ENCODE measurements at places on chromosomes 12 and 14.

GRCh38 chr12:26723379-26724308, 109.3 kb downstream of the ITPR2 start:
- DNase-seq: no peak

DNA sequence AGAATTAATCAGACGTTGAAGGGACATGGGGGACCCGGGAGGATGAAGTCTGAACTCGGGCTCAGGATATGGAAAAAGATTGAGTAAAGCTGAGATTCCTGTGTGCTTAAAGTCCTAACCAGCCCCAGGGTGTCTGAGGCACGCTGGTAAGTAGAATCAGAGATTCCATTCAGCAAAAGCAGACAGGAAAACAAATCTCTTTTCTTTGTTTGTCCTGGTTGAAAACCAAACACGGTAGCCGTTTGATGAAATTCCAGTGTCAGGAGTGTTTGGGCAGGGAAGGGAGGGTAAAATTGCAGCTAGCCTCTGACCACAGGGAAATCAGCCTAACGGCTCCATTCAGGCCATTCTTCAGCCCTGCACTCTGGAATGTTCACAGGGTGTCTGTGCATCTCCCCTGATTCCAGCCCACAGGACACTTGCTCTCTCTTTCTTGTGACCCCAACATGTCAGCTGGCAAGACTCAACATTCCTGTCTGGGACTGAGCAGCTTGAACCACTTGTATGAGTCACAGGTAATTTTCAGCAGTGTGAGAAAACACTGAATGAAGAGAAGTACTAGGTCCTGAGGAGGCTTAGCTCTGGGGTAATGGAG, 31.0 kb downstream of the NINJ2 start:
- DNase-seq: no peak

GRCh38 chr12:57389033-57389432, 41.8 kb downstream of the R3HDM2 start:
- no peak for DNase-seq

DNA sequence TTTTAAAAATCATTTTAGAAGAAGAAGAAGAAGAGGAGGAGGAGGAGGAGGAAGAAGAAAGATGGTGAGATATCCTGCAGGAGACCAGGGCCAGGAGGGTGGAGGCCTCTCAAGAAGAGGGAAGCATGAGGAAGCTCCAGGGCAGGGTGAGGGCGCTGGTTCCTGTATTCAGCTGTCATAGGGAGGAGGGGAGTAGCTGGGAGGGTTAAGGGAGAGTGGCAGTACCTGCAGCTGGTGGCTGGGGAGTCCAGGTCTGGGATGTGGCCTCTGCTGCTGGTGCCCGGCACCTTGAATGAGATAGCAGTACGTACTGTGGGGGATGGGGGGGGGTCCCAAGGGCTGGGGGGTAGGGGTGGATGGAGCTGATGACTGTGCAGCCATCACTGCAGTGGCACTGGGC, 9.8 kb downstream of the RBP5 start:
- no peak for DNase-seq

- DNase-seq: peak; percentile 53
Observed at GRCh38 chr14:98984719-98985041, 287.3 kb downstream of the BCL11B start.

- no peak for DNase-seq
Observed at GRCh38 chr14:102058146-102058545, 28.7 kb downstream of the HSP90AA1 start.

GRCh38 chr12:94244165-94245133, 96.1 kb downstream of the PLXNC1 start:
- no peak for DNase-seq

- DNase-seq: no peak
Observed at GRCh38 chr14:21108791-21109190, 7.9 kb downstream of the TMEM253 start.

DNA sequence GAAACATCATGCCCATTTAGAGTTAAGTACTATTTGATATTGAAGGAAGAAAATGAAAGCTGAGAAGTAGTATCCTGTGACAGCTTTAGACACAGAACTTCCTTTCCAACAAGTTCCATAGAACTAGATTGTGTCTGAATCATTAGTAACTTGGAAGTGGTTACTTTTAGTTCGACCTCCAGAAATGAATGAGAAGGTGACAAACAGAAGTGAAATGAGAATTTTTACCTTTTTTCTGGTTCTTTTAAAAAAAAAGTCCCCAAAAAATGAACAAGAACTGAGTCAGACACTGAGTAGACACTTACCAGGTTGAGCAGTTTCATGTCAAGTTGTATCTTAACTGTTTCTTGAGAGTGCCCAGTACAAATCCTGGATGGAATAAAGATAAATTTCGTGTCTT, 3.0 kb downstream of the ATP6V0A2 start:
- no peak for DNase-seq

GRCh38 chr14:100569734-100570286, 17.4 kb downstream of the BEGAIN start:
- no peak for DNase-seq

DNA sequence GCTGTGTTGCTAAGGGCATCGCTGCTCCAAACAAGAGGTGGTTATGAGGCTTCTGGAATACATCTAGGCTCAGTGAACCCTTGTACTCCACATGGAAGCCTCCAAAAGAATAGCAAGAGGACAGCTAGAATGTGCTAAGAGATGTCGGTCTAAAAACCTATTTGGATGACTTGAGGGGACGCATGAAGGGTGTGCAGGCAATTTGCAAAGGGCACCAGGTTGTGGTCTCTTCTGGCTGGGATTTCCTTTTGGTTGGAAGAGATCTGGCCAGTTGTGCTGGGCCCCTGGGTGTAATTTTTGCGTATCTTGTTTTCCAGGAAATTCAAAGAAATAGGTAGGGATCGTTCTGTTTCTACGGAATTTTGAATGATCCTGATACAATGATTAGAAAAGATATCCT, 4.2 kb downstream of the TTC9 start:
- DNase-seq: no peak

DNA sequence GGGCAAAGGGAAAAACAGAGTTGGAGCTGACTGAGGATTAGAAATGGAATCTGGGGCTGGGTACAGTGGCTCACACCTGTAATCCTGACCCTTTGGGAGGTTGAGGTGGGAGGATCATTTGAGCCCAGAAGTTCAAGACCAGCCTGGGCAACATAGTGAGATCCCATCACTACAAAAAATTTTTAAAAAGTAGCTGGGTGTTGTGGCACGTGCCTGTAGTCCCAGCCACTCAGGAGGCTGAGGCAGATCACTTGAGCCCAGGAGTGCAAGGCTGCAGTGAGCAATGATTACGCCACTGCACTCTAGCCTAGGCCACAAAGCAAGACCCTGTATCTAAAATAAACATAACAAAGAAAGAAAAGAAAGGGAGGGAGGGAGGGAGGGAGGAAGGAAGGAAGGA, 14.9 kb upstream of the DCP1B start:
- no peak for DNase-seq

DNA sequence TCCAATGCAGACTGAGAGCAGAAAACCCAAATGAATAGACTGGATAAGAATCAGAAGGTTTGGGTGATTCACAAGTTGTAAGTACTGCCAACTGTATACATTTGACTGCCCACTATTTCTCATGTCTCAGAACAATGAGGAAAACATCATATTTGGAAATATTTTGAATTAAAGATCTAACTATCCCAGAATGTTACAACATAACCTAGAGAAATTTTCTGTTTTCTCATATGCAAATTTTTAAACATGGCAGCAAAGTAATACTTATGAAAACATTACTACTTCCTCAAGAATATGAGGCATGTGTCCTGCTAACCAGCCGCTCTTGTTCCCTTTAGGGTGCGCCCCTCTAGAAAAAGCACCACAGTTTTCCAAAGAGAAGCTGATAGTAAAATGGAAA, 179.9 kb downstream of the PTPRO start:
- DNase-seq: no peak

GRCh38 chr12:94829552-94829951, 173.9 kb downstream of the NDUFA12 start:
- DNase-seq: no peak

DNA sequence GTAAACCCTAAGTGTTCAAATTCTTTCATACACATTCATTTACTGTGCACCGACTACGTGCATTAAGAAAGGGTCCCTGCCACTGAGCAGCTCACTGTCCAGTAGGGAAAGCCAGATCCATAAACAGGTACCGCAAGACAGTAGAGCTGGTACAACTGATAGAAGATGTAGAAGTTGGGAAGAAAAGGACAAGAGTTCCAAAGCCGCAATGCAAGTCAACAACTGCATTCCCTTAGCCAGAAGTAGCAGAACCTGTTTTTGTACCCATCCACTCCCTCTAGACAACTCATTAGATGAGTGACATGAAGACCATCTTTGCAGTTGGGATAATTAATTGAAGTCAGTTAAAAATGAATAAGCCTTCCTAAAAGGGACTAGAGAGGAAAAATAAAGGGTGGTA, 1.3 kb downstream of the SENP1 start:
- no peak for DNase-seq

DNA sequence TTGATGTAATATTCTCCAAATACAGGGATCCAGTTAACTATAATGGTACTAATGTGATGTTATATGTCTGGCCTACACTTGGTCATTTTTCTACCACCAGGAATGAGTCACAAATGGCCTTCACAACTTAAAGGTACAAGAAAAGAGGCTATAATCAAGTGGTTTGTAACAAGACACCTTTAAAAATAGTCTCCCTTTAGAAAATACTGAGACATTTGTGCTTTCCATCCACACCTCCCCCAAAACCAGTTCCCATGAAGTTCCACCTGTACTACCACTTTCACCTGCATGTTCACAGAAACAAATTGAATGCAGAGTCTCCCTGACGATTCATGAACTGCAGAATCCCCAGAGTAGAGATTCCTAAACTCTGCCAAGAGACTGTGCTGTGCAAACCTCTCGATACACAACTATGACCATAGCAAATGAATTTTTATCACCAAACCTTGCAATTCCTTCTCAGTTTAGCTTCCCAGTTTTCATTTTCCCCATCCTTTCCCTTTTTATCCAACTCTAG, 6.0 kb downstream of the BTG1 start:
- DNase-seq: no peak

- DNase-seq: no peak
Observed at GRCh38 chr14:63499701-63500250, 43.4 kb downstream of the PPP2R5E start.

DNA sequence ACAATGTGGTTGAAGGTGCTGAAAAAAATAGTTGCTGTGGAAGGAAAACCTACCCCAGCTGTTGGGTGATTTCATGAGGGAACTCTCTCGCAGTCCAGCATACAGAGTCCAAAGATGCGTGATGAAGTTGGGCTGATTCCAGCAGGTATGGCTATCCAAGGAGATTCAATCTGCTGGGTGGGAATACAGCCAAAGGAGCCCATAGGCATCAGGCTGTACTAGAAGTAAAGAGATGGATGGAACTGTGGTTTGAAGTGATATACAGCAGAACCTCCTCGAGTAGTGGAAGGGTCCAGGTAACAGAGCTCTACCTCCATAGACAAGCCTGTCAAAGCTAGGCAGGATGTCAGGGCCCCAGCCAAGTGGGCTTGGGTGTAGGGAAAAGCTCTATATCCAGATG, 11.5 kb upstream of the TMTC2 start:
- no peak for DNase-seq

GRCh38 chr14:87179936-87180335, 813.0 kb downstream of the GALC start:
- no peak for DNase-seq

DNA sequence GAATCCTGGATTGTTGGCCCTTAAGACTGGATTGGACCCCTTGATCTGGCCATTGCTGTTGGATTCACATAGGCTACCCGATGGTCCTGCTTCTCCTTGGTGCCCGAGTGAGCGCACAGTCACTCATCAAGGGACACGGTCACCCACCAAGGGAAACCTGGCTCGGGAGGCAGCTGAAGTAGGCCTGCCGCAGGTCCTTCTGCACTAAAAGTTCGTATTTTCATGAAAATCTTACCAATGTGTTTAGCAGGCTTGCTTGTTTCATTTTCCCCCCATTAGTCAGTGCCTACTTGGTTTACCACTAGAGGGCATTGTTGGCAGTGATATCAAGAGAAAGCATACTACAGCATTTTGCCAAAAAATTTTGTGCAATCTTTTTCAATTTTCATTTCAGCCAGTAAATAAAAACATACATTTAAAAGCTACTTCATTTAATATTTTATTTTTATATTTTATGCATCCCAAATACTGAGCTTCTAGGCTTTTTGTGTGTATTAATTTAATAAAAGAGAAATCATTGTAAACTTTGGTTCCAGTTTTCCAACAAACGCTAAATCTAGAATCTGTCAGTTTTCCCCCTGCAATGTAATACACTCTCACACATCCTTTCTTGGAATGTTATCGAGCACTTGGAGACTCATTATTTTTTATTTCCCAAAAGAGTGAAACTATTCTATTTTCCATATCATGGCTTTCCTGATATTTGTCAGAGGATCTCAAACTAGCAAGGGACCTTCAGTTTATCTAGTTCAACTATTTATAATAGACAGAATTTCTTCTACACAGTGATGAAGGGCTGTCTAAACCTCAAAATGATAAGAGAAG, 116.7 kb downstream of the LMNTD1 start:
- peak; percentile 34 for DNase-seq

GRCh38 chr12:53060721-53061276, 10.9 kb downstream of the TNS2 start:
- no peak for DNase-seq

- DNase-seq: no peak
Observed at GRCh38 chr14:104195878-104196277, 57.5 kb downstream of the KIF26A start.

GRCh38 chr14:43232261-43232660, 1274.8 kb downstream of the FSCB start:
- DNase-seq: no peak
